ENCODE measurements at places on chromosomes 1 and 21.

- no peak for DNase-seq
Observed at GRCh38 chr21:36087362-36088138, 17.7 kb downstream of the CBR1 start.

- no peak for DNase-seq
Observed at GRCh38 chr21:37381883-37382585, 15.5 kb downstream of the DYRK1A start.

DNA sequence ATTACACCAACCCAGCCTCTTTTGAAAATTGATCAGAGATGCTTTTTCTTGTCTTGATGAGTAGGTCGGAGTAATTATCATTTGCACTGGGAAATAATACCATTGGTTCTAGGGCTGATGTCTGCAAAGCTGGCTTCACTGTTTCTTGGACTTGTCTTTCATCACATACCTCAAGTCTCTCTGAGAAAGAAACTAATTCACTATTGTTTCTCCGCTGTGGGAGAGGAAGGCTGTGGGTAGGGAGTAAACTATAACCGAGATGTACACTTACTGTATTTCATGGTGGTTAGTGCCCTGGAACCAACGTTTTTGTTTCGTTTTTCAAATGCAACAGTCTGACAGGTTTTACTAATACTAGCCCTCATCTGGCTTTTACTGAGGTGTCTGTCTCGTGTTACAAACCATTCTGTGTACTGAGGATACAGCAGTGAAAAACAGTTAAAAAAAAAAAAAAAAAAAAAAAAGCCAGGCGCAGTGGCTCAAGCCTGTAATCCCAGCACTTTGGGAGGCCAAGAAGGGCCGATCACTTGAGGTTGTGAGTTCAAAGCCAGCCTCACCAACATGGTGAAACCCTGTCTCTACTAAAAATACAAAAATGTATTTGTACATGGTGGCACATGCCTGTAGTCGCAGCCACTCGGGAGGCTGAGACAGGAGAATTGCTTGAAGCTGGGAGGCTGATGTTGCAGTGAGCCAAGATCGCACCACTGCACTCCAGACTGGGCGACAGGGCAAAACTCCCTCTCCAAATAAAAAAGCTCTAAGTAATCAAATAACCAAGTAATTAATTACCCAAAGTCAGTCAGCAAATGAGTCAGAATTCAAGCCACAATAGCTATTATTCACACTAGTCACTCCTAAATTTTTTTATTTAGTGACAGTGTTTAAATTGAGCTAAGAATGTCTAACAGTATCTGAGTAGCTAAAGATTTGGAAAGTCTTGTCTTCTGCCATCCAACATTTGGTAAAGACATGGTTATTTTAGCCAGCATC, 23.3 kb downstream of the TOMM20 start:
- DNase-seq: no peak

DNA sequence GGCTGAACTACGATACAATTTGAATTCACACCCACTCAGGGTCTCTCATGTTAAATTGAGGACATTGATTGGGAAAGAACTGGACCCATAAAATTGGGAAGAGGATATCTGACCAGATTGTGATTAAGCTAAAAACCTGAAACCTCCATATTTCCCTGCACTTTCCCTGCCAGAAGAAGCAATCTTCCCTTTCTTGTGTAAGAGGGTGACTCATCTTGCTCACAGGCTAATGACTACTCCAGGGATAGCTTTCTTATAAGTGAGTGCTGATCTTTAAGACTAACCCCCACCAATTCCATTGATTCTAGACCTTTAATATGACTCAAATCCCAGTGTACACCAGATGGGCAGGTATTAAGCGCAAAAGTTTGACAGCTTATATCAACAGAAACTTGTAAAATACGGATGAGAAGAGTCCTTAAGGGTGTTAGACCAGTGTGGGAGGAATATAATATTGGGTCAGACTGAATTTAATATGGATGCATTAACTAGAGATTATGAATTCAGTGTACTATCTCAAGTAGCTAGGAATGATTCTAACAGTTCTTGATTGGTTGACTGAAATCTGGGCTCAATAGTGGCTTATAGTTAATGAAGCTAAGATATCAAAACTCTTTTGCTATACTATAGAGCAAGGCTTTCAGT, 12.1 kb upstream of the SGIP1 start:
- DNase-seq: no peak

- DNase-seq: no peak
Observed at GRCh38 chr1:106746448-106747085, 309.9 kb upstream of the PRMT6 start.

GRCh38 chr1:230750576-230750975, 3.4 kb downstream of the CAPN9 start:
- DNase-seq: no peak

All from stimulated activated CD4-positive, alpha-beta T cell treated with anti-CD3 and anti-CD28 coated beads, Interleukin-1b, Interleukin-23, amount 100 ng/mL, for 48 hours (primary cell).